Central memory CD4-positive, alpha-beta T cell (primary cell): ENCODE measurements at places on chromosomes 5 and 9.

DNA sequence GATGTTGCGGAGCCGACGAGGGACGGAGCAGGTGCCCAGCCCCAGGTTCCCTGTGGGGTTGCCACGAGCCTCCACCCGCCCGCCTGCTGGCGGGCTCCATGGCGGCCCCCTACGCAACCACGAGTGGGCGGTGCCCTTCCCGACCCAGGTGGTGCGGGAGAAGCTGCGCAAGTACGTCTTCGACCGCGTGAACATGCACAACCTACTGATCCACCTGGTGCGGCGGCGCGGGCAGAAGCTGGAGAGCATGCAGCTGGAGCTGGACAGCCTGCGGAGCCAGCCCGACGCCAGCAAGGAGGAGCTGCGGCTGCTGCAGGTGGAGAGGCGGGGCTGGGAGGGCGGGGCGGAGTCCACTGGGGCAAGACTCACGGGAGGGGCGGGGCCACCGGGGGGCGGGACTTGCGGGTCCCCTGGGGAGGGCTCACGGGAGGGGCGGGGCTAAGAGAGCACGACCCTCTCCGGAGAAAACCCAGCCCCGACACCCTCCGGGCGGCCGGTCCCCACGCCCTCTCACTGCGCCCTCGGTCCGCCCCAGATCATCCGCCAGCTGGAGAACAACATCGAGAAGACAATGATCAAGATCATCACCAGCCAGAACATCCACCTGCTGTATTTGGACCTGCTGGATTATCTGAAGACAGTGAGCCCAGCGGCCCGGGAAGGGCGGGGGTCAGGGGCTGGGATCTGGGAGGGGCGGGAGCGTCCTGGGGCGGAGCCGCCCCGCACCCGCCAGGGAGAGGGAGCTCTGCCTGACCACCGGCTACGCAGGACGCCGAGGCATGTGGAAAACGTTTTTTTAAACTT is 3.9 kb downstream of the CCDC183 start:
- peak; percentile 71 for DNase-seq

- no peak for DNase-seq
Observed at GRCh38 chr5:92527311-92528078, 1053.5 kb downstream of the NR2F1-AS1 start.

GRCh38 chr5:173581408-173582215 is 34.8 kb downstream of the BOD1 start:
- no peak for DNase-seq

- DNase-seq: no peak
Observed at GRCh38 chr9:113215132-113215531, 5.9 kb downstream of the FKBP15 start.

GRCh38 chr5:65749956-65750355 is 28.0 kb downstream of the NLN start:
- no peak for DNase-seq

GRCh38 chr9:109769250-109769649 is 10.7 kb upstream of the PALM2AKAP2 start:
- DNase-seq: no peak
